ENCODE measurements at places on chromosomes 2 and 18. TPM values are rescaled to one million over a fixed set of nuclear protein-coding genes. Genes with fewer than 3 reads are reported as not detected.

Gene ZEB2
- total RNA-seq: 5.7 TPM

Gene ADD2
- total RNA-seq: 14.2 TPM

Gene BUB1
- total RNA-seq: 140 TPM

Gene VPS54
- total RNA-seq: 13.4 TPM

Gene KIDINS220
- total RNA-seq: 27.2 TPM

Gene ONECUT2
- total RNA-seq: not detected

Gene C2orf15
- 0.86 TPM for total RNA-seq

Gene MRO
- not detected for total RNA-seq

Data from activated CD8-positive, alpha-beta T cell treated with anti-CD3 and anti-CD28 coated beads, Interleukin-2, amount 10 ng/mL, durations not matched to agents 7 days and 5 days (primary cell).